Fibroblast of lung (primary cell): ENCODE measurements at places on chromosomes 3 and 15. TPM values are rescaled to one million over a fixed set of nuclear protein-coding genes. Genes with fewer than 3 reads are reported as not detected.

DNA sequence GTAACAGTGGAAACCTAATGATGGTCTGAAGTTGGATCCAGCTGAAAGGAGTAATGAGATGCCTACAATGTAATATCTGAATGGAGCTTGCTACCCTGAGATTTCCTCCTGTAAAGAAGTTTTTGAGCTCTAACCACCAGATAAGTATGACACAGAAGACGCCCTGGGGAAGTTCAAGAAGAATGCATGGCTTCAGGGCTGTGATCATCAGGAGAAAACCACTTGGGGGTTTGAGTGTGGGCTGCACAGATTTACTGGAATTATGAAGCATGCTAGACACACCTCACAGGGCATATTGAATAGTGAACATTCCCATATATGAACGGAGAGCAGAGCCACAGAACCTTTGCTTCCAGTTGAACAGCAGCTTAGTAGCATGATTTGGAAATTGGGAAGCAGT, 10.6 kb upstream of the CCDC80 start:
- H3K27ac ChIP-seq = peak overlapping the region; percentile 16
- peaks cover 36% of the 10 kb centered on the region for H3K4me1 ChIP-seq
- H3K27me3 ChIP-seq = no peaks in the 10 kb centered on the region
- H3K4me3 ChIP-seq = no peak overlapping the region
- no peaks in the 10 kb centered on the region for H3K36me3 ChIP-seq
- DNase-seq = peak; percentile 92

DNA sequence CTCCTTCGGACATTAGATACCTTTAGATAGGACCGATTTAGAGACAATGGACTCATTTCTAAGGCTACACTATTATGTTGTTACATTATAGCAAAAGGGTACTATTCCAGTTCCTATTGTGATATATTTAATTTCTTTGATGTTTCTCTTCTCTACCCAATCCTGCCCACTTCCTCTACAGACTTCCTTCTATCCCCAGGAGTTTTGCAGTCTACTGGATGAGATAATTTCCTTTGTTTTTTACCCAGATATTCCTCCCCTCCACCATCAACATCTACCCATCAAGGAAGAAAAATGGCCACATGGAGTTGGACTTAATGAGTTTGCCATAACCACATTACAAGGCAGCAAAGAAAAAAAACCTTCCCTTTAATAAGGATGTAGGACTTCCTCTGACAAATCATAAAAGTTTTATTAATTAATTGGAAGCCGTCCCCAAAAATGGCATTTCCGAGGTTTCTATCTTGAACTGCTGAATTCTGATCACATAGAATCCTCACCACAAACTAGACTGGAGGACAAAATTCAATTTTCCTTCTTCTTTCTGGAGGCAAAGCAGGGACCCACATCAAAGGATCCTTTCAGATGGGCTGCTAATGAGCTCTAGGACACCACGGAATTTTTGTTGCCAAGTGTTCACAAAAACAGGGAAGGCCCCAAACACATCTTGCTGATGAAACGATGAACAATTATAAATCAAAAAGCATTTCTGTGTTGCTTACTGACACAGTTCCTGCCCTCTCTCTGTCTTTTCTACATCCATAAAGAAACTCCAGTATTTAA, 33.4 kb downstream of the FRMD4B start:
- no peak overlapping the region for H3K27ac ChIP-seq
- no peak for DNase-seq
- H3K27me3 ChIP-seq = no peaks in the 10 kb centered on the region

CEMIP gene
- polyA plus RNA-seq = 310 and 1,190 TPM in 2 replicates

PSTPIP1 gene
- 0.56 and 0.79 TPM in 2 replicates for polyA plus RNA-seq

C3orf22 gene
- not detected in 2 replicates for polyA plus RNA-seq

- no peaks in the 10 kb centered on the region for H3K4me1 ChIP-seq
- no peak overlapping the region for H3K4me3 ChIP-seq
- no peak for DNase-seq
- H3K36me3 ChIP-seq = no peaks in the 10 kb centered on the region
Observed at GRCh38 chr3:52430416-52430810, 14.5 kb downstream of the SEMA3G start.

TFRC gene
- polyA plus RNA-seq = 99.8 and 118 TPM in 2 replicates

- no peak overlapping the region for H3K4me3 ChIP-seq
- H3K4me1 ChIP-seq = peaks cover 5% of the 10 kb centered on the region
- H3K27ac ChIP-seq = no peak overlapping the region
- no peak for DNase-seq
- H3K36me3 ChIP-seq = no peaks in the 10 kb centered on the region
Observed at GRCh38 chr3:111692593-111693552, 97.7 kb upstream of the ZBED2 start.

SNTN gene
- not detected in 2 replicates for polyA plus RNA-seq

GRCh38 chr15:42130246-42130986, 26.0 kb downstream of the PLA2G4F start:
- H3K27ac ChIP-seq = no peak overlapping the region
- H3K36me3 ChIP-seq = no peaks in the 10 kb centered on the region
- peaks cover 15% of the 10 kb centered on the region for H3K27me3 ChIP-seq

DNA sequence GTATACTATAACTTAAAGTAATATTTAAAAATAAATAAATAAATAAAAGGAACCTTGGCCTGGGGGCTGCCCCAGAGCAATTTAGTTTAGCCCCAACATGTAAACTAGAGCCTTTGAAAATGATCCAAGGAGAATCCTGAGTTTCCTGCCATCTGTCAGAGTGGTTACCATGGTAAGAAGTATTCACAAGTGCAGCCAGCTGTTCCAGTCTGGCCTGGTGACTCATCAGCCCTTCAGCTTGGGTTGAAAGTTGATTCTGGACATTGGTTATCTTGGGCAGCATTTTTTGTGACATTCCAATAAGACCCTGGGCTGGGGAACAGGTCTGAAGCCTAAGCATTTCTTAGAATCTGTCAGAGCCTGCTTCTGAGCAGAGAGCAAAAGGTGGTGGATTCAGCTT, 72.7 kb upstream of the LRTM1 start:
- DNase-seq = peak; percentile 88
- no peak overlapping the region for H3K4me3 ChIP-seq
- H3K27me3 ChIP-seq = no peaks in the 10 kb centered on the region
- H3K4me1 ChIP-seq = peaks cover 5% of the 10 kb centered on the region
- H3K36me3 ChIP-seq = no peaks in the 10 kb centered on the region

SEMA6D gene
- polyA plus RNA-seq = 2.4 and 5.3 TPM in 2 replicates

GRCh38 chr15:63366451-63366850, 15.2 kb downstream of the CA12 start:
- H3K4me3 ChIP-seq = no peak overlapping the region
- H3K4me1 ChIP-seq = peaks cover 7% of the 10 kb centered on the region
- no peaks in the 10 kb centered on the region for H3K27me3 ChIP-seq
- peak; percentile 72 for DNase-seq

- no peaks in the 10 kb centered on the region for H3K27me3 ChIP-seq
- no peaks in the 10 kb centered on the region for H3K36me3 ChIP-seq
- H3K4me3 ChIP-seq = peak within 1 kb of the TSS; percentile 78
- H3K27ac ChIP-seq = peak within 1 kb of the TSS; percentile 49
Observed at GRCh38 chr3:113211330-113212149, at the start of gene BOC. Gene BOC, plus strand, starts transcription at chr3:113211557. Its CDS starts 38,246 bp downstream, at chr3:113249803.
